ENCODE measurements at places on chromosomes 7 and 10. TPM values are rescaled to one million over a fixed set of nuclear protein-coding genes. Genes with fewer than 3 reads are reported as not detected.

The OR2A42 gene
- total RNA-seq, result not detected

The HK1 gene
- total RNA-seq, result 126 TPM

- H3K4me1 ChIP-seq, result no peaks in the 10 kb centered on the region
- H3K4me3 ChIP-seq, result no peak overlapping the region
- no peak overlapping the region for H3K27ac ChIP-seq
Observed at GRCh38 chr10:47230482-47230881, 69.5 kb upstream of the GDF10 start.

DNA sequence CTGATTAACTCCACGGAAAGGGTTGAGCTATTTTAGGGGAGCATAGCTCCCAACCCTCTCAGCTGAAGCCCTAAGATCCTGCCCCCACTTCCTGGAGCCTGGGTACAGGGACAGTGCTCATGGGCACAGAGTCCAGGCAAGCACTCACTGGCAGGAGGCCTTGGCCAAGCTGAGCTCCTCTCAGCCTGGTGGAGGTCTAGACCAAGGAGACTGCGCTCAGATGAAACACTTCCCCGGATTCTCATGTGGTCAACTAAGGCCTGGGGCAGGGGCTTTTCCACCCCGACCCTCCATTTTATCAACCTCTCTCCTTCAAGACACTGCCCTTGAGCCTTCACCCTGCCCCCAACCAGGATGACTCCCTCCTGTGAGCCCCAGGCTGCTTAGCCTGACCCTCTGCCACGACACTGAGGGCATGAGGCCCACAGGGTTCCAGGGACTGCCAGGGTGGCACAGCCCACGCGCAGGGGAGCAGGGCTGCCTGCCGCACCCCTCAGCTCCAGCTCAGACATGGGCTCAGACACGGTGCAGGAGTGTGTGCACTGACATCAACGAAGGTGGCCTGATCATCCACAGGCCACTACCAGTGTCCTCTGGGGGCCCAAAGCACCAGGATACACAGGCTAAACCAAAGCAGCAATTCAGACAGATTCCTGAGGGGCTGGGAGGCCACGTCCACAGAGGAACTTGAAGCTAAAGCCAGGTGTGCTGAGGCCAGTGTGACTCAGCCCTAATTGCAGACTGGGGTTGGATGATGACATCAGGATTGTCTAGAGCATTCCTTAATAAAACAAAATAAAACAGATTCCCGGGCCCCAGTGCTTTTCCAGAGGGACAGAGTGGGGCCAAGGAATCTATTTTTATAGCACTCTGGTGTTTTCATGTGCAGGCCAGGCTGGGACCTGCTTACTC lies 18.8 kb downstream of the CHAT start:
- H3K4me3 ChIP-seq, result no peak overlapping the region
- H3K36me3 ChIP-seq, result no peaks in the 10 kb centered on the region
- DNase-seq, result no peak

The FBXO24 gene
- total RNA-seq, result 1.3 TPM

DNA sequence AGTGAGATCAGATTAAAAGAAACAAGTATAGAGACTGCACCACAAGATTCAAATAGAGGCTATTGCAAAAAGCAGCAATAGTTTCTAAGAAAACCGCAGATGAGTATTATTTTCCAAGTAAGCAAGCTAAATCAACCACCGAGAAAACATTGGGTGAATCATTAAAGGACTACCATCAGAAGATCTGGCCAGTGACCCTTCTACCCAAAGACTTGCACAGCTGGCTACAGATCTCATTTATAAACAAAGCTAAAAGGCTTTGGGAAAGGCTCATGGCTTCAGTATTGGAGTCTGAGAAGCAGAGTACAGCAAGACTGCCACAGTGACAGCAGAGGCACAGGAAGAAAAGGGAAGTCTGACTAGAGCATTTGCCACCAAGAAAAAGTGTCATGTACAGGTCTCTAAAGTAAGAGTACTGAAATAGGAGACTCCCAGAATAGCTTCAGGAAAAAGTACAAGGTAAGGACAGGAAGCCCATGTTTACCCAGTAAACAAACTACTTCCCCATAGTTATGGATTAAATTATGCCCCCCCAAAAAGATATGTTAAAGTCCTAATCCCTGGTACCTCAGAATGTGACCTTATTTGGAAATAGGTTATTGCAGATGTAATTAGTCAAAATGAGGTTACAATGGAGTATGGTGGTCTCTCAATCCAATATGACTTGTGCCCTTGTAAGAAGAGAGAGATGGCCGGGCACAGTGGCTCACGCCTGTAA lies 19.0 kb downstream of the STEAP1 start:
- H3K36me3 ChIP-seq, result no peaks in the 10 kb centered on the region
- no peak overlapping the region for H3K4me3 ChIP-seq
- DNase-seq, result no peak
- no peaks in the 10 kb centered on the region for H3K27me3 ChIP-seq
- H3K4me1 ChIP-seq, result no peaks in the 10 kb centered on the region
- H3K27ac ChIP-seq, result no peak overlapping the region

- no peak for DNase-seq
- H3K4me3 ChIP-seq, result no peak overlapping the region
- no peaks in the 10 kb centered on the region for H3K36me3 ChIP-seq
- peaks cover 1% of the 10 kb centered on the region for H3K27me3 ChIP-seq
Observed at GRCh38 chr10:22016046-22016705, 12.6 kb upstream of the DNAJC1 start.

DNA sequence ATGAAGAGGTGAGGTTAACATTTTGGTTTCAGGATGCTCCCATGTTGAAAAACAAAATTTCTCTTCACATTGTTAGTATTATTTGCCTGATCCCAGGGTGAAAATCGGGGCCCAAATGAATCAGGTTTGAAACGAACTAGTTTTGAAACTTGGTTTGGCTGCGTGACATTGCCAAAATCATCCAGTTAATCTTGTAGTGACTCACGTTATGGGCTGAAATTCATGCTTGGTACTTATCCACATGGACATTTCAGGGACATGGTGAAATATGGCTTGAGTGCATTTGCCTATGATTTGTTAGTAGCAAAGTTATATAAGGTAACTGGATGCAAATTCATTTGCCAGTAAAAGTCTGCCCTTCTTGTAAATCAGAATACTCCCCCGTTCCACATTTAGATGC lies 97.3 kb downstream of the CFAP58 start:
- H3K4me1 ChIP-seq, result no peaks in the 10 kb centered on the region
- no peak overlapping the region for H3K27ac ChIP-seq
- no peak overlapping the region for H3K4me3 ChIP-seq
- H3K36me3 ChIP-seq, result no peaks in the 10 kb centered on the region

DNA sequence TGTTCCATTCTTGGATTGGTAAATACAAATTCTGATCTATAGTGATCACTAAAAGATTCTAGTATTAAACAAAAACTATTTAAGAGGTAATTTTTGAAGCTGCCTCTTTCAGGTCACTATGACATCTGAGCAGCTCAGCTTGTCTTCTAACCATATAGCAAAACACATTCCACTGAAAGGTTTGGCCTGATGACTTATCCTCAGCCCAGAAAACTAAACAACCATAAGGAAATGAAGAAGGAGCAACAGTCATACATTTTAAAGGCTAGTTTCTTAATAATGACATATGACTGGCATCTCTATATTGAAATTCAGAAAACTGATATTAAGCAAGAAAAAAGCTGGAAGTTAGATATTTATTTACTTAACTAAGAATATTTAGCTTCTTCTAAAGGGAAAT lies 24.6 kb downstream of the NT5C2 start:
- no peak overlapping the region for H3K4me3 ChIP-seq
- H3K36me3 ChIP-seq, result peaks cover 34% of the 10 kb centered on the region
- H3K27ac ChIP-seq, result no peak overlapping the region
- H3K4me1 ChIP-seq, result peaks cover 5% of the 10 kb centered on the region

The SMO gene
- total RNA-seq, result not detected

GRCh38 chr7:44587843-44588711 lies 6.0 kb upstream of the TMED4 start:
- no peaks in the 10 kb centered on the region for H3K36me3 ChIP-seq
- H3K4me3 ChIP-seq, result no peak overlapping the region
- DNase-seq, result peak; percentile 78
- peaks cover 7% of the 10 kb centered on the region for H3K27me3 ChIP-seq
- H3K27ac ChIP-seq, result peak overlapping the region; percentile 11
